Hepatocyte (in vitro differentiated cells): ENCODE measurements at places on chromosomes 3 and 15.

GRCh38 chr3:193939527-193939926, 196.4 kb upstream of the HES1 start:
- no peak for DNase-seq

GRCh38 chr3:97278506-97278905, 464.1 kb downstream of the EPHA6 start:
- DNase-seq, result no peak

GRCh38 chr3:150370122-150370602, 37.9 kb upstream of the TSC22D2 start:
- peak; percentile 91 for DNase-seq

DNA sequence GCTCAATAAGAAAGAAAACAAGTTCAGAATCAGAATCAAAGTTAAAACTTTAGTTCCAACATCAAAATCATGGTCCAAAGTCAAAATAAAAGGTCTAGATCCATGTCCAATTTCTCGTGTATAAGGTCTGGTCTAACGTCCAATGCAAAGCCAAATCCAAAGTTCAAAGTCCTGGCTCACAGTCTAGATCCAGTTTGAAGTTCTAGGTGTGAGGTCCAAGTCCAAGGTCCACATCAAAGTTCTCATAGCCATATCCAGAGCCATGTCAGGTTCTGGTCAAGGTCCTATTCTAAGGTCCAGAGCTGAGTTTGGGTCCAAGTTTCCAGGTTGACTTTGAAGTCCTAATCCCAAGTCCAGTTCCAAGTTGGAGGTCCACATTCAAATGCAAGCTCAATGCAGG, 40.7 kb upstream of the VIPR1 start:
- DNase-seq, result no peak

GRCh38 chr3:123758081-123758564, 126.0 kb downstream of the MYLK start:
- DNase-seq, result no peak

- DNase-seq, result no peak
These were observed 444.6 kb downstream of the CNTN4 start for GRCh38 chr3:2543247-2543646.

DNA sequence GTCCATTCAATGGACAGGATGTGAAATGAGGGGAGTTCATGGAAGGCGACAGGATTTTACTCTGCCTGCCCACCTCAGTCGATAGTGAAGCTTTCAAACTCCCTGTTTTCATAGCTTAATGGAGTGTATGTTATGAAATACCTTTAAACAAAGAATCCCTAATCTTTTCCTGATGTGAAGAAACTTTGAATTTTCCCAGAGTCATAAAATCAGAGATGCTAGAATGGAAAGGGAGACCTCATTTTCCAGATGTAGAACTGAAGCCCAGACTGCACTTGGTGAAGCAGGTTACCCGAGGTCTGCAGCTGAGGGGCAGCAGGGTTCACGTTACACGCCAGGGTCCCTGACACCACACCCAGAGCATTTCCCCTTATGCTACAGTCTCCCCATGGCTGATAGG, 34.7 kb upstream of the LACTB start:
- DNase-seq, result no peak

GRCh38 chr3:197478746-197479668, 76.8 kb downstream of the BDH1 start:
- DNase-seq, result no peak

GRCh38 chr3:182364723-182365650, 428.3 kb upstream of the ATP11B start:
- no peak for DNase-seq

DNA sequence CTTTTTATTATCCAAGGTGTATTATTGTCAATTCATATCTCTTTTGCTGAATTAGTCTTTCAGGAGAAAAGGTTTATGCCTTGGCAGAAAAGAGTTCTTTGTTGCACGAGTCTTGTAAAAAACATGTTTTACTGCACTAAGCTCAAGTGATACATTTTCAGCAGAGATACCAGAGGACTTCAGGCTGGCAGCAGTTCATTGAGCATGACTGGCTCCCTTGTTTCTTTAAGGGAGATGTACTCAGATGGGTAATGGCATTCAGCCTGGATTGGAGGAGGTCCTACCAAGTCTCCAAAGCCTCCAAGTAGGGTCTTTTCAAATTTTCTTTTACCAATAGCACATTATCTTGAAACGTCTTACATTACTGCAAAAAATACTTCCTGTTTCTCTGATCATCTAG, 400.1 kb downstream of the NSUN3 start:
- no peak for DNase-seq

DNA sequence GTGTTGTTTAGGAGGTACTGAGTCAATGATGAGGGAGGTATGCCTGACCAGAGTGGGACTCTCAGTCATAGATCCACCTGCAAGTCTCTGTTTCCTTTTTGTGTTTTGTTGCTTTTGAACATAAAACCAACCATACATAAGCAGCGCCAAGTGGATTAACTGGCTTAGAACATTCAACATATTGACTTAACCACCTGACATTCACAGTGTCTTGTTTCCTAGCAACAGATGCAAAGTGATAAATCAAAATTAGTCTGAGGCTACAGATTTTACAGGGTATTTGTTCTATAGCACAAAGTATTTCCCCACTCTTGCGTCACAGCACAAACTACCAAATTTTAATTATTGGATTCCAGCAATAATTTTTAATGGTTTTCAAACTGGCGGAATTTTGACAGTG, 283.8 kb downstream of the BBX start:
- no peak for DNase-seq

- DNase-seq, result no peak
These were observed 236.6 kb upstream of the CTDSPL start for GRCh38 chr3:37625051-37625450.

DNA sequence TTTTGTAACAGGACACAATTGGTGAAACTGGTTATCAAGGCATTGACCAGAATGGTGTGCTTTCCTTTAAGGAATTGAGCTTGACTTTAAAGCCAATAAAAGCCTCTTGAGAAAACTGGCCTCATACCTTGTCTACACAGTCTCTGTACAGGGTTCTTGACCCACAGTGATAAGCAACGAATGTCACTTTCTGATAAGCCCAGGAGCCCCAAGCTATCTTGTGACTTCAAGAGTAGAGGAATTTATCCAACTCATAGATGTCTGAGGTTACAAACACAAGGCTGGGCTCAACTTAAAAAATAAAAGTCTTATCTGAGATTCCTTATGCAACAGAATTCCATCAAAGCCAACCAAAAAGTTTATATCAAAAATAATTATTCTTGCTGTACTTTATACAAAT, 212.1 kb downstream of the GBE1 start:
- no peak for DNase-seq

GRCh38 chr3:51680663-51681230, 9.7 kb downstream of the TEX264 start:
- DNase-seq, result no peak

GRCh38 chr15:80856809-80857377, 77.7 kb downstream of the CEMIP start:
- DNase-seq, result no peak

DNA sequence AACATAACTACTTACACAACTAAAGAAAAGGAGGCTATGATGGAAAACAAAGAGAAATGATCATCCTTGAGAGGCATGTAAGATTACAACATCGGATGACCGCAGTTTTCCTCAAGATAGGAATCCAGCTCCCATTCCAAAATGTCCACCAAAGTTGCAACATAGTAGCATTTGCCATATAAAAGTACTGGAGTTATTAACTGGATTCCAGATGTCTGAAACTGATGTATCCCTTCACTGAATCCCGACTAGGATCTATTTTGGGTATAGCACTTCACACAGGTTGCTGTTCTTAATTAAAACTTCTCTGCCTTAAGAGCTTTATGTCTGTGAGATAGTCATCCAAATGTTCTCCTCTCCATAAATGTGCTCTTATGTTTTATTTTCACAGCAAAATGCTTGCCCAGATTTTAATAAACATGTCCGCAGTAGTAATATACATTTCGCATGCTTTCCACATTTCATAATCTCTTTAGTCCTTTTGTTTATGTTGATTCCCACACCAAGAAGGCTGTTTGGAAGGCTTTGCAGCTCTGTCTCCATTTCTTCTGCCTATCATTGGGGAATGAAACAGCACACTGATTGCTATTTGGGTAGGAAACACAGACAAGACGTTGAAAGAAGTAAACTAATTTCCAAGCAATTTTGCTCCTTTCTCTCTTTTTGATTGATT, 716.5 kb upstream of the CFAP20DC start:
- DNase-seq, result peak; percentile 25

DNA sequence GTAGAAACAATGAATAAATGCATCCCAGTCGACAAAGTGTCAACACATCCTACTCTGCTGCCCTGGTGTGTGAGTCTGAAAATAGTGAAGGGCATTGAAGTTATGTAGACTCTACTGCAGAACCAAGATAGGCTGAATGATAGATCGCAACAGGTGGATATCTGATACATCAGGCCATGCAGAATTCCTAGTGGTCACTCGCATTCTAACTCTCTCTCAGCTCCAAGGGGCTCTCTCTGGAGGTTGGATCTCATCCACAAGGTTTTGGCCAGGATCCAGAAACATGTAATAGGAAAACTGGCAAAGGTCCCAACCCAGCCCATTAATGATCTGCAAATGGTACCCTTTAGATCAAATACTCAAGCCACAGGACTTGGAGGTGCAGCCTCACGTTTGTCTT, 514.1 kb downstream of the MAGI1 start:
- no peak for DNase-seq

DNA sequence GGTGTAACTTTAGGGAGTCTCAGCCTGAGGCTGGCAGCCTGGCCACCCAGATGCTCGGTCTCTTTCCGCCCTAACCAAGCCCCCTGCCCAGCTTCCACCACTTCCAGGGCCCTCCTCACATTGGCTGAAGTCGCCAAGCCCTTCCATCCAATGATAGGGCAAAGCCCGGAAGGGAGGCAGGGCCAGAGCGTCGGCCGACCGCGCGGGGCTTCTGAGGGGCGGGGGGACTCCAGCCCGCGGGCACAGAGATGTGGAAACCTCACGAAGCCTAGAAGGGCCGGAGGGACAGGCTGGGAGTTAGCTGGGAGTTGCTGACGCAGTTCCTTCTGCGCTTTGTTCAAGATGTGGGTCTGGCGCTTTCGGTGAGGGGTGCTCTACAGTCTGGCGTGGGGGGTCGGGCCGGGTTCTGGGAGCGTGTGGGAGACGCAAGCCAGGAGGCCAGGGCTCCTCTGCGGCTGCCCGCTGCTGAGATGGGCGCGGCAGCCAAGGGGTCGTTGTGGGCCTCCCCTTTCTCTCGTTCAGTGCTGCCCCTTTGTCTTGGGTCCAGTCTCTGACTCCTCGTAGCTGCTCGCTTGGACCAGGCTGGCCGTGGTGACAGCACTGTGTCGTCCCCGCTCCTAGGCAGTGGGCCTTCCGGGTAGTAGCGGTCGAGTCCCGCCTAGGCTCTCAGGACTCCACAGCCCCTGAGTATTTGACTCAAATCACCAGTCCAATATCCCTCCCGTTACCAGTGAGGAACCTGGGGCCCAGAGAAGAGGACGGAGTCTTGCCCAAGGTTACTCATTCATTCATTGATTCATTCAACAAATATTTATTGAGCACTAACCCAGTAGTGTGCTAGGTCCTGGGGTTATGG, at the start of gene ZNF660:
TSS of gene ZNF660 (plus strand) at position 319 of the 856 bp plus-strand sequence. CDS start 9,230 bp downstream, outside the sequence.
- DNase-seq, result peak; percentile 92

DNA sequence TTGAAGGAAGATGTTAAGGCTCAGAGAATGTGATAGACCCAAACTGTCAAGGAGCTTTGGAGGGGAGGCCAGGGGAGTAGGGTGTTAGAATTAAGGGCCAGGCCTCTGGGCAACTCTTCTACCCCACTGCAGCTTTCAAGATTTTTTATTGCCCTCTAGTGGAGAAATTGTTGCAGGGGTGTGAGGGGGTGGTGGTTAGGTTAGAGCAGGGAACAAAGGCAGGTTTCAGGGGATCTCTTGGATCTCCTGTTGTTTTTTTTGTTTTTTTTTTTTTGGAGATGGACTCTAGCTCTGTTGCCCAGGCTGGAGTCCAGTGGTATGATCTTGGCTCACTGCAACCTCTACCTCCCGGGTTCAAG, 1.4 kb upstream of the SEC13 start:
- DNase-seq, result no peak

- peak; percentile 19 for DNase-seq
These were observed 10.2 kb upstream of the HERC1 start for GRCh38 chr15:63843901-63844317.

- DNase-seq, result no peak
These were observed 768.1 kb downstream of the MECOM start for GRCh38 chr3:168895419-168895818.

GRCh38 chr3:49841126-49841696, 15.2 kb downstream of the TRAIP start:
- DNase-seq, result peak; percentile 8

GRCh38 chr15:52257734-52258062, 37.9 kb downstream of the MYO5C start:
- DNase-seq, result no peak

- no peak for DNase-seq
These were observed 12.3 kb downstream of the ANPEP start for GRCh38 chr15:89802231-89802928.

DNA sequence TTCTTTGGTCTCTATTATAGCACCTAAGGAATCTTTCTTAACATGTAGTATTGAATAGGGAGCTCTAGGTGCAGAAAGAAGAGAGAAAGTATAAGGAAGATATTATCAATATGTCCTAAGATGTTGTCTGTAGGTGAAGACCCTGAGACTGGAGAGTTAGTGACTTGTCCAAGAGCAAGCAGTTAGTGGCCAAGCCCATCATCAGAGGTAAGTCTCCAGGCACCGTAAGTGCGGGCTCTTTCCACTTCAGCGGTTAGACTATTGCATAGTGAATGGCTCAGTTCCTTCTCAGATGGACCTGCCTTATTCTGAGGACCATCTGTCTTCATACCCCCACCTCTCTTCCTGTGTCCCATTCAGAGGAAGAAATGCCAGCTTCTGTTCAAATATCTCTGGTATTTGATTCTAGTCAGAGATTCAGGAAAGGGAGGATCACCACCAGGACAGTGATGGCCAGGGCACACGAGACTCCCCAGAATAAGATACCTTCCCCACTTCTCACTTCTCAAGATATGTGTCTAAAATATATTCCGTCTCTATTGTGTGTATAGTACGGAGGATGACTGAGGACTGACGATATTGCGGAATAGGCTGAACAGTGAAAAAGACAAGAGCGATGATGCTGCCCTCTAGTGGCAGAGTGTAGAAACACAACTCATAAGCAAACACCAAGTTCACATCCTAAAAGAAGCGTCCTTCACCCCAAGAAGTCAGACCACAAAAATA, 19.1 kb upstream of the ADGRG7 start:
- peak; percentile 83 for DNase-seq

- DNase-seq, result no peak
These were observed 184.9 kb downstream of the APBA2 start for GRCh38 chr15:29070471-29071231.

GRCh38 chr3:23259515-23259914, 56.4 kb downstream of the UBE2E2 start:
- DNase-seq, result no peak

- DNase-seq, result no peak
These were observed 11.2 kb downstream of the EBLN2 start for GRCh38 chr3:73072634-73073033.

- DNase-seq, result no peak
These were observed 23.7 kb upstream of the THSD4 start for GRCh38 chr15:71091601-71092000.

GRCh38 chr3:65746848-65747247, 291.9 kb downstream of the MAGI1 start:
- DNase-seq, result no peak

GRCh38 chr3:130779031-130779430, 32.4 kb upstream of the PIK3R4 start:
- no peak for DNase-seq

- peak; percentile 79 for DNase-seq
These were observed at the start of gene PLXND1 for GRCh38 chr3:129606636-129607390. TSS of gene PLXND1 (minus strand) at chr3:129606676. CDS start at chr3:129606639, 37 bp downstream.
